G401 (cell line): ENCODE measurements at places on chromosomes 3 and 15.

- DNase-seq, result no peak
These were observed 37.3 kb downstream of the ANP32A start for GRCh38 chr15:68783226-68784058.

DNA sequence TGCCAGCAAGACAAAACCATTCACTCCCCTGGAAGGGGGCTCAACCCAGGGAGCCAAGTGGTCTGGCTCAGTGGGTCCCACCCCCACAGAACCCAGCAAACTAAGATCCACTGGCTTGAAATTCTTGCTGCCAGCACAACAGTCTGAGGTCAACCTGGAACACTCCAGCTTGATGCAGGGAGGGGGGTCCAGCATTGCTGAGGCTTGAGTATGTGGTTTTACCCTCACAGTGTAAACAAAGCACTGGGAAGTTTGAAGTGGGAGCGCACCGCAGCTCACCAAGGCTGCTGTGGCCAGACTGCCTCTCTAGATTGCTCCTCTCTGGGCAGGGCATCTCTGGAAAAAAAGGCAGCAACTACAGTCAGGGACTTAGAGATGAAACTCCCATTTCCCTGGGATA, 81.7 kb downstream of the MSL2 start:
- no peak for DNase-seq

GRCh38 chr3:25536521-25537391, 108.7 kb downstream of the RARB start:
- no peak for DNase-seq

DNA sequence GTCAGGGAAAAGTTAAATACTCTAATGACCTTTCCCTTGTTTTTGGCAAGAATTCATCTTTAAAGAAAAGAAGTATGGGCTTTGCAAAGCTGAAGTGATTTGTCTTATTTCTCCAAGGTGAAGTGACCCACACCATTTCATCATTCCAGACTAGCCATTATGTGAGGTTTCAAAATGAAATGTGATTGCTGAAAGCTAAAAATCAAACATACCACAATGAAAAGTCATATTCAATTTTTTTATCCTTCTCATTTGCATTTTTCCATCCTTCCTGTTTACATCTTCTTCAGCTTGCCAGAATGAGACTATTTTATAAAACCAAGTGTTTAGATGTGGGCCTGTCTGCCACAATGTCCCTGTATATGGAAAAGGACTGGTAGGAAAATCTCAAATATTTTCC, 142.3 kb upstream of the STRIT1 start:
- DNase-seq, result no peak

- no peak for DNase-seq
These were observed 302.9 kb upstream of the DPPA4 start for GRCh38 chr3:109640146-109640652.

DNA sequence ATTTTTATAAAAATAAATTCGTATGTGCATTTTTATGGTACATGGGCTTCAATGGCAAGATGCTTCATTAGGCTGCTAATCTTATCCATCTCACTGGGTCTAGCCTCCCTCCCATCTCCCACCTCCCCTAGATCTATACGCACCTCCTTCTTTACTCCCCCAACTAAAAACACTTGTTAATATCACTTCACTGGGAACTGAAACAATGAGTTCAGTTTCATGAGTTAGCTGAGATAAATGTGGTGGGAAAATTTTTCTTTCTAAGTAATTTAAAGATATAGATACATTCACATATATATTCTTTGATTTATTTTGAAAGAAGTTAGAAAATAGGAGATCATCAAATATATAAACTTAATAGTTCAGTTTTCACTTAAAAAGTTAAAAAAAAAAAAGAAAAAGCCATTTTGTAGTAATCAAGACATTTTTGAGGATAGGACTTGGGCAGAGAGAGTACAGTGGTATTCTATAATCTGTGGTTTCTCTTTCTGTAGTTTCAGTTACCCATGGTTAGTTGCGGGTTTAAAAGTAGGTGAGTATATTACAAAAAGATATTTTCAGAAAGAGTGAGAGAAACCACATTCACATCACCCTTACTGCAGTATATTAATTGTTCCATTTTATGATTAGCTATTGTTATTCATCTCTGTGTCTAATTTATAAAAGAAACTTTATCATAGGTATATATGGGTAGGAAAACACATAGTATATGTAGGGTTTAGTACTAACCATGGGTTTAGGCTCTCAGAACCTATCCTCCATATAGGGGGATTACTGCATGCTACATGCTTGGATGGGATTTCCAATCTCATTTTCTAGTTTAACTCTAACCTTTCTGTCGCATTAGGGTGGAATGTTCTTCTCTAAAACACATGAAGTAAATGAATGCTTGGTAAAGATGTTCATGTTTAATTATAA, 316.0 kb upstream of the CBLB start:
- DNase-seq, result no peak
